ENCODE measurements at places on chromosomes 3 and 15. TPM values are rescaled to one million over a fixed set of nuclear protein-coding genes. Genes with fewer than 3 reads are reported as not detected.
A peak's percentile ranks its signal among the peaks of the same experiment; 100 is the strongest.

SLC15A2 gene
- total RNA-seq, result 3.5 TPM

SLC28A1 gene
- total RNA-seq, result not detected

HRH1 gene
- total RNA-seq, result 1.3 TPM

DNAH12 gene
- 0.11 TPM for total RNA-seq

SERPINI2 gene
- not detected for total RNA-seq

PLA2G4D gene
- not detected for total RNA-seq

DAPK2 gene
- total RNA-seq, result 2.0 TPM

- H3K4me3 ChIP-seq, result peak overlapping the region; percentile 98
- H3K27ac ChIP-seq, result peak overlapping the region; percentile 94
- H3K27me3 ChIP-seq, result no peaks in the 10 kb centered on the region
- DNase-seq, result no peak
- peaks cover 31% of the 10 kb centered on the region for H3K4me1 ChIP-seq
These were observed 634 bp downstream of the ZMAT3 start for GRCh38 chr3:179071027-179071322.

DNA sequence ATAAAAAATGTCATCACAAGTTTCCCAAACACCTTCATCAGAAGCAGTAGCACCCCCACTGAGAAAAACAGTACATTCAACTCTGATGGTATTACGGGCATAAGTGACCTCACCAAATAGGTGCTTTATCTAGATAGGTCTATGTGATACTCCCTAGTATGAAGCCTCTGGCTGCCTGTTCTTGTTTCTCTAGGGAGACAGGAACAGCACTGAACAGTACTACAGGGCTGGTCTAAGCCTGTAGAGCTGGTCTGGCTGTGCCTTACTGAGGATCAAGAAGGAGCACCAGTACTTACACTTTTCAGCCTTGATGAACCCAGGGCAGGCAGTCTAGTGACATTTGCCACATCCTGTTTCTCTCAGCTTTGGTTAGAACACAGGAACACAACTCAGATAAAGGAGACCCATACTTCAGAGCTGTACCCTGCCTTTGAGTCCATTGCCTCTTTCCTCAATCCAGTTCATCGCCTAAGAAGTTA, 35.9 kb downstream of the OXNAD1 start:
- H3K36me3 ChIP-seq, result peaks cover 78% of the 10 kb centered on the region
- H3K4me3 ChIP-seq, result peak overlapping the region; percentile 82
- H3K4me1 ChIP-seq, result peaks cover 85% of the 10 kb centered on the region
- peak; percentile 58 for DNase-seq
- no peaks in the 10 kb centered on the region for H3K27me3 ChIP-seq
- H3K27ac ChIP-seq, result peak overlapping the region; percentile 94

- no peaks in the 10 kb centered on the region for H3K4me1 ChIP-seq
- no peak for DNase-seq
- no peak overlapping the region for H3K4me3 ChIP-seq
- H3K27me3 ChIP-seq, result no peaks in the 10 kb centered on the region
- no peak overlapping the region for H3K27ac ChIP-seq
These were observed 26.7 kb upstream of the COL6A6 start for GRCh38 chr3:130490241-130490640.

DNA sequence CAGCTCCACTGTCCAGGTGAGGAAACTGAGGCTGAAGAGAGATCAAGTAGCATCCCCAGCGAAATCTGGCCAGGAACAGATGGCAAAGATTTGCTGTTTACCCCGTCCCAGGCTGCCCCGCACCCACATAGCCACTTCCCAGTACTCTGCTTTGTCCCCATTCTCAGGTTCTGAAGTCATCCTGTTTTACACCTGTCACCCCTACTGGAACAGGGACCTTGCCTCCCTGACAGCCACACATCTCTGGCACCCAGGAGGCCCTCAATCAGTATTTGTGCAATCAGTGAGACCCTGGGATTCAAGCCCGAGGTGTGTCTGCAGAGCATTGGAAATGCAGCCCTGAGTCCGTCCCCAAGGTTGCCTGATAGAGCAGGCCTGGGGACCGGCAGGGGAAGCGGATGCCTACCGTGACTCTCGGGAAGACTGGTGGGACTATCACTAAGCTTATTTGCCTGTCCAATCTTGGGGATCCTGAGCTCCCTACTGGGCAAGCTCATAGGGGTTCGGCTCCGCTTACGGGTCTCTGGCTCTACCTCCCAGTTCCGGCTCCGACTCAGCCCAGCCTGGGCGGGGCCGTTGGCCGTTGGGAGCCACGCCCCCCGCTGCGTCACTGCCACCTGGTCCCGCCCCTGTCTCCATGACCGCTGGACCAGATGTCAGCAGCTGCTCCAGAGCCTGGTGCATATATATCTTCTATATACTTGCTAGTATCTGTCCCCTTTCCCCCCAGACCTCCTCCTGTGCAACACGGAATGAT, 17.5 kb upstream of the FANCD2 start:
- H3K4me1 ChIP-seq, result peaks cover 14% of the 10 kb centered on the region
- peak overlapping the region; percentile 47 for H3K4me3 ChIP-seq
- H3K27ac ChIP-seq, result no peak overlapping the region
- DNase-seq, result peak; percentile 76

GRCh38 chr15:71191296-71191695, 76.0 kb downstream of the THSD4 start:
- no peaks in the 10 kb centered on the region for H3K36me3 ChIP-seq
- H3K4me1 ChIP-seq, result no peaks in the 10 kb centered on the region
- H3K27me3 ChIP-seq, result no peaks in the 10 kb centered on the region
- H3K27ac ChIP-seq, result no peak overlapping the region
- H3K4me3 ChIP-seq, result no peak overlapping the region
- no peak for DNase-seq

DNA sequence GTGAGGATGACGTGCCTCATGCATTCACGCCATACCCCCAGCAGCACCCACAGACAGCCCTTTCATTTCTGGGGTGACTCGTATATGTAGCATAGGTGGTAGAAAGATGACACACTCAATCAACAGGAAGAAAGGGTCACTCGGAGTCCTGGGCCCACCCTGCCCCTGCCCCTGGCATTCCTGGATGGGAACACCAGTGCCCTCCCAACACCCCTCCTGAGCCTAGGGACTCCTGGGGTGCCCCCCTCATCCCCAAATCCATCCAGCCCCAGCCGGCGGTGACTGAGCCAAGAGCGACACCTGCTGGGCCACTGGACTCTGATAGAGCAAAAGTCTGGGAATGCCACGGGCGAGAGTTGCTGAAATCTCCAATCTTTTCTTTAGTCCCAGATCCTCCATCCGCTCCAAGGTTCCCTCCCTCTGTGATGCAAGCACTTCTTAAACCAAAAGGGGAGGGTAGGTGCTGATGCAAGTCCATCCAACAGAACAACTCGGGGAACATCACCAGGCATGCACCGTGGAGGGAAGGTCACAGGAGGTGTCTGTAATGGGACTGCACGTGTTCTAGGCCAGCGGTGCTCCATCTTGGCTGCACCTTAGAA, 31.1 kb downstream of the ACAN start:
- no peaks in the 10 kb centered on the region for H3K36me3 ChIP-seq
- H3K4me1 ChIP-seq, result no peaks in the 10 kb centered on the region
- no peaks in the 10 kb centered on the region for H3K27me3 ChIP-seq

- no peak for DNase-seq
- no peaks in the 10 kb centered on the region for H3K4me1 ChIP-seq
- H3K27ac ChIP-seq, result no peak overlapping the region
These were observed 146.0 kb upstream of the TNIK start for GRCh38 chr3:171606151-171606751.

DNA sequence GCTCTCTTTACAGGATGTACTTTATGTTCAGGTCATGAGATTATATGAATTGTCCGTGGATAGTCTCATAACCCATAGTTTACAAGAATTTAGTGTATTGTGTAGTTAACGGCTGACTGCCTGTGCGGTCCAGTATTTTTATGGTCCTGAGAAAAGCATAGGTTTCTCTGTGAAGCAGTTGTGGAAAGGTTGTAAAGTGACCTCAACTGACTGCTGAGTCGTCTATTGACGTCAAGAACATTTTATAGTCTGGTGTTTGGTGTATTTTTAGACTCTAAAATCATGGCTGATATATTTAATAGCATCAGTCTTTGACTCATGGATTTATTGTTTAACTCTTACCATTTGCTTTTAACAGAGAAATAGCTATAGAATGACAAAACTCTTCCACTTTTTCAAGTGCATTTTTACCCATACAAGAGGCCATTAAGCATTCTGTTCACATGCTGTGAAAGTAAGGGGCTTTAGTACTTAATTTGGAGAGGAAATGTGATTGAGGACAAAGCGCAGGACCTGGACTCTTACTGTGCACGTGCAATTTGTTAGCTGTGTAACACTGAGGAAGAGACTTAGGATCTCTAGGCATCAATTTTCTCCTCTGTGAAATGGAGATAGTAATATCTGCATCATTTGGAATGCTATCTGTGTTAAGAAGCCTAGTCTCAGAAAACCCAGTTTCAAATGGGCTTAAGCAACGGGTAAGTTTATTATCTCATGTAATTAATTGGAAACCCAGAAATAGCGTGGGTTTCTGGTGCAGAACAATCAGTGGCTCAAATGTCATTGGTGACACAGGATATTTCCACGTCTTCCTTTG, 240.8 kb downstream of the NFKBIZ start:
- no peak for DNase-seq
- H3K27me3 ChIP-seq, result no peaks in the 10 kb centered on the region
- H3K36me3 ChIP-seq, result peaks cover 10% of the 10 kb centered on the region
- peak overlapping the region; percentile 31 for H3K27ac ChIP-seq

GRCh38 chr3:117017135-117017894, 307.7 kb downstream of the TUSC7 start:
- H3K4me3 ChIP-seq, result no peak overlapping the region
- peaks cover 5% of the 10 kb centered on the region for H3K4me1 ChIP-seq
- DNase-seq, result no peak
- H3K27me3 ChIP-seq, result no peaks in the 10 kb centered on the region
- H3K27ac ChIP-seq, result no peak overlapping the region

DNA sequence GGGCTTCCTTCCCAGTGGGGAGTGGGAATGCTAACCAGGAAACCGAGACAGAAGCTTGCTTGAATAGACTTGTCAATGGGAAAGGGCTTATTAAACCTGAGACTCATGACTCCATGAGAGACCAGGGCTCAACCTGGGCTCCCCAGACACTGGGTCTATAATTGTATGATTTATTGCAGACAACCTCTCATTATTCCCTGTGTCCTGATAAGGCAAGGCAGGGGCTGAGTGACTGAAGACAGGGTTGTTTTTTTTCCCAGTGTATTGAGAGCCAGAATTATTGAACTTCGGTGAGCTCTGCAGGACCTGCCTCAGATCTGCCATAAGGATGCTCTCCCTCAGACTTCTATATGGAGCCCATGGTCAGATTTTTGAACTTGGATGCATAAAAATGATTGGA, 79.5 kb upstream of the KLHL25 start:
- no peak overlapping the region for H3K27ac ChIP-seq
- no peaks in the 10 kb centered on the region for H3K36me3 ChIP-seq
- no peak overlapping the region for H3K4me3 ChIP-seq
- H3K27me3 ChIP-seq, result peaks cover 21% of the 10 kb centered on the region
- H3K4me1 ChIP-seq, result no peaks in the 10 kb centered on the region

GRCh38 chr15:57201578-57201977, 174.7 kb upstream of the CGNL1 start:
- H3K27me3 ChIP-seq, result no peaks in the 10 kb centered on the region
- no peak overlapping the region for H3K27ac ChIP-seq
- DNase-seq, result no peak
- H3K4me1 ChIP-seq, result peaks cover 11% of the 10 kb centered on the region
- no peak overlapping the region for H3K4me3 ChIP-seq
- peaks cover 7% of the 10 kb centered on the region for H3K36me3 ChIP-seq

DNA sequence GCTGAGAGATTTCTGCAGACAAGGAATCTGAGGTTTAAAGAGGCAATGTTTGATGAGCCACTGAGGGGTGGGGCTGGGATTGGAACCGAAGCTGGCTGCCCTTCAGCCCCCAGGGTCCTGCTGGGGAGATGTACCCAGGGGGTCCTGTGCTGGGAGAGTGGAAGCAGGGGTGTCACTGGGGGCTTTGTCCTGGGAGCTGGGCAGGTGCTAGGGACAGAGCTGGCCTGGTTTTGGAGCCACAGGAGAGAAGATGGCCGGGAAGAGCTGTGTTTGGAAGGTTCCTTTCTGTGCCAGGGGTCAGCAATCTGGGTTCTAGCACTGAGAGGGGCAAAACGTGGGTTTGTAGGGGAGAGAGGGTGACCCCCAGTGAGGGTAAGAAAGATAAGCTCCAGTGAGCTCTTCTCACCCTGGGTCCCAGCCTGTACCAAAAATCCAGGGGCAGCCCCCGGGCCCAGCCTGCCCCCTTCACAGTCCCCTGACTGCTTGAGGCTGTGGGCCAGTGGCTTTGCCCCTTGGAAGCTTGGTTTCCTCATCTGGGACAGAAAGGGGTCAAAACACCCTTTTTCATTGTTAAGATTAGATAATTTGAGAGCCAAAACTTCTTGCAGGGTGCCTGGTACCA, 69.6 kb downstream of the SMAD3 start:
- peaks cover 13% of the 10 kb centered on the region for H3K36me3 ChIP-seq
- H3K4me1 ChIP-seq, result peaks cover 78% of the 10 kb centered on the region
- no peak for DNase-seq
- H3K27me3 ChIP-seq, result no peaks in the 10 kb centered on the region
- H3K4me3 ChIP-seq, result peak overlapping the region; percentile 79

DNA sequence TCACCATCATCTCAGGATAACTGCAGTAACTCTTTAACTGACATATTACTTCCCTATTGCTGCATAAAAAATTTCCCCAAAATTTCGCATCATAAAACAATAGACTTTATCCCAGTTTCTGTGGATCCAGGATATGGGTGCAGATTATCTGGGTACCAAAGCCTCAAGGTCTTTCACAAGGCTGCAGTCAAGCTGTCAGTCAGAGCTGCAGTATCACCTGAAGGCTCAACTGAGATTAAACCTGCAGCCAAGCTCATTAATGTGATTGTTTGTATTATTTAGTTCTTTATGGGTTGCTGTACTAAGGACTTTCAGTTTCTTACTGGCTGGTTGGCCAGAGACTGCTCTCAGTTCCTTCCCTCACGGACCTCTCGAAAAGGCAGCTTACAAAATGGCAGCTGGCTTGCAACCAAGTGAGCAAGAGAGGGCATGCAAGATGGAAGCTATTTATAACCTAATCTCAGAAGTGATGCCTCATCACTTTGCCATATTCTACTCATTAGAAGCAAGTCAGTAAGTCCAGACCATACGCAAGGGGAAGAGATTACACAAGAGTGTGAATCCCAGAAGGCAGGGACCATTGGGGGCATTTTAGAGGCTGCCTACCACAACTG, 54.9 kb downstream of the DCUN1D1 start:
- H3K36me3 ChIP-seq, result peaks cover 56% of the 10 kb centered on the region
- no peak overlapping the region for H3K4me3 ChIP-seq
- DNase-seq, result no peak
- H3K4me1 ChIP-seq, result peaks cover 7% of the 10 kb centered on the region

DNA sequence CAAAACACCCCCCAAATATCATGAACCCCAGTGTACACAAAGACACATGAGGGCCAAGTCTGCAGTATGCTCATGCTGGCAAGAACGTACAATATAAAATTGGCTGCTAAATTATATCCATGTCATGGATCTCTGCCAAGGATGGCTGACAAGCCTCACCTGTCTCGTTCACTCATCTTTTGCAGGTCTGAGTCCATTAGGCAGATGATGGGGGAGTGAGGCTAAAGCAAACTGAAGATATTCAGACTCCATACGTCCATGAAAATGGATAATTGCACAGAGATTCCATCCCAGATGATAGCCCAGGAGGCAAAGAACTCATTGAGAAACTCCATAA, 122.3 kb upstream of the PTPRG start:
- no peaks in the 10 kb centered on the region for H3K4me1 ChIP-seq
- H3K4me3 ChIP-seq, result no peak overlapping the region
- no peak overlapping the region for H3K27ac ChIP-seq

- H3K27ac ChIP-seq, result no peak overlapping the region
- H3K4me3 ChIP-seq, result no peak overlapping the region
- DNase-seq, result no peak
- H3K4me1 ChIP-seq, result no peaks in the 10 kb centered on the region
- H3K36me3 ChIP-seq, result no peaks in the 10 kb centered on the region
These were observed 273.1 kb downstream of the ULK4 start for GRCh38 chr3:41688595-41689380.

- no peaks in the 10 kb centered on the region for H3K27me3 ChIP-seq
- no peak overlapping the region for H3K4me3 ChIP-seq
- H3K4me1 ChIP-seq, result peaks cover 27% of the 10 kb centered on the region
- H3K36me3 ChIP-seq, result no peaks in the 10 kb centered on the region
These were observed 19.1 kb downstream of the ZDHHC19 start for GRCh38 chr3:196192036-196192523.

All from activated T-helper 2 cell treated with anti-CD3 and anti-CD28 coated beads, Interferon-gamma antibody, Interleukin-2, Interleukin-4, amounts not matched to agents 10 μg/mL and 5 μg/mL and 100 μg/mL, durations not matched to agents 14 hours and 24 hours and 36 hours (primary cell).